HT1080 (cell line): ENCODE measurements at places on chromosomes 5 and 9. TPM values are rescaled to one million over a fixed set of nuclear protein-coding genes. Genes with fewer than 3 reads are reported as not detected.

The DOLPP1 gene
- total RNA-seq, result 20.5 and 23.8 TPM in 2 replicates

The ANKRD20A1 gene
- 11.8 and 12.3 TPM in 2 replicates for total RNA-seq

The ZNF883 gene
- 4.7 and 5.7 TPM in 2 replicates for total RNA-seq

The ROR2 gene
- 0.03 and 0.29 TPM in 2 replicates for total RNA-seq

The SHOC1 gene
- not detected in 2 replicates for total RNA-seq

The PRXL2C gene
- 18.9 and 22.7 TPM in 2 replicates for total RNA-seq

The JAKMIP2 gene
- total RNA-seq, result 0.58 and 1.2 TPM in 2 replicates

The PRDM9 gene
- not detected in 2 replicates for total RNA-seq

The SURF1 gene
- 35.3 and 40.9 TPM in 2 replicates for total RNA-seq

The DND1 gene
- 1.8 and 2.8 TPM in 2 replicates for total RNA-seq

The GLRA1 gene
- total RNA-seq, result not detected in 2 replicates

The SLC34A3 gene
- not detected in 2 replicates for total RNA-seq

The CTNNAL1 gene
- total RNA-seq, result 109 and 111 TPM in 2 replicates

The FBXO38 gene
- total RNA-seq, result 32.2 and 35.3 TPM in 2 replicates

The NRARP gene
- 0.30 and 0.90 TPM in 2 replicates for total RNA-seq

The LHFPL2 gene
- 18.8 and 25.9 TPM in 2 replicates for total RNA-seq

The GNA14 gene
- not detected in 2 replicates for total RNA-seq

The NME5 gene
- not detected in 2 replicates for total RNA-seq

The CDH9 gene
- total RNA-seq, result not detected in 2 replicates

The F2RL1 gene
- 20.1 and 25.9 TPM in 2 replicates for total RNA-seq

The GPX3 gene
- total RNA-seq, result 0.17 and 0.27 TPM in 2 replicates

The CDC20B gene
- total RNA-seq, result not detected in 2 replicates

The CSF1R gene
- 2.3 and 3.9 TPM in 2 replicates for total RNA-seq

The TMEM232 gene
- total RNA-seq, result 0.27 and 0.77 TPM in 2 replicates

The GDA gene
- total RNA-seq, result not detected in 2 replicates

The FCN1 gene
- total RNA-seq, result not detected in 2 replicates

The GRIN3A gene
- total RNA-seq, result 0.06 TPM in 1 of 2 replicates, not detected in the other

The MEIKIN gene
- total RNA-seq, result not detected in 2 replicates

The TAF1L gene
- not detected in 2 replicates for total RNA-seq

The DELE1 gene
- total RNA-seq, result 55.7 and 58.9 TPM in 2 replicates

The WDR38 gene
- total RNA-seq, result not detected in 2 replicates

The KCNIP1 gene
- not detected in 2 replicates for total RNA-seq

The TAS2R1 gene
- not detected in 2 replicates for total RNA-seq

The TMEM171 gene
- total RNA-seq, result not detected in 2 replicates

The PCDHGA2 gene
- total RNA-seq, result 0.27 and 0.84 TPM in 2 replicates

The KIF24 gene
- 5.8 and 8.3 TPM in 2 replicates for total RNA-seq

The RANBP6 gene
- total RNA-seq, result 29.9 and 31.6 TPM in 2 replicates

The PARP8 gene
- 6.2 and 10.8 TPM in 2 replicates for total RNA-seq

The INSL4 gene
- total RNA-seq, result 0.33 and 0.39 TPM in 2 replicates

The CARTPT gene
- total RNA-seq, result not detected in 2 replicates

The AHRR gene
- 2.1 and 2.4 TPM in 2 replicates for total RNA-seq

The CHD1 gene
- total RNA-seq, result 50.1 and 54.6 TPM in 2 replicates

The OBP2A gene
- 0.24 TPM in 1 of 2 replicates, not detected in the other for total RNA-seq
